ENCODE measurements at places on chromosomes 7 and 10.

GRCh38 chr10:1425879-1426278, 311.4 kb downstream of the ADARB2 start:
- no peak for DNase-seq

GRCh38 chr10:127577376-127578258, 28.5 kb downstream of the NPS start:
- DNase-seq: peak; percentile 63

DNA sequence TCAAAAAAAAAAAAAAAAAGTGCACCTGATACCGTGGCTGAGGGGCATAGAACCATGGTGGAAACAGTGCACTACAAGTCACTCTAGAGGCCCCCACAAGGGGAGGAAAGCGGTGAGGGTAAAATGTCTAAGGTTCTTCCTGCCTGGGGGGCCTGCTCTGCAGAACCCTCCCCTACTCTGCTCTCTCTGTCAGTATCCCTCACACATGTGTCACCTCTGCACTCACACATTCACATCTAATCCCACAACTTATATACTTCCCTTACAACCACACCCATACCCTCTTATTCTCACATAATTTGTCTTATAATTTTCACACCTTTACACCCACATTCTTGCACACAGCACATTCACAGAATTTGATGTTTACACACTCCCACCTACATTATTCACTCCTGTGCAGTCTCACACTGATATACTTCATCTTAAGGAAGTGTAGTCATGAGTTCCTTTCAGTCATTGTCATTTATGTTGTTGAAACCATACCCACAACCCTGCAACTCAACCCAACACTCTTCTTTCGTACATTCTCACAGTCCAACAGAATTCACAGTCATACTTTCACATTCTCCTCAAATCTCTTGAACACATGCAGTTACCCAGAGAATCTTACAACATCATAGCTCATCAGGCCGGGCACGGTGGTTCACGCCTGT, 68.0 kb upstream of the PAX2 start:
- no peak for DNase-seq

- peak; percentile 39 for DNase-seq
These were observed 798 bp downstream of the PPIF start for GRCh38 chr10:79347894-79348639.

GRCh38 chr7:69880840-69881239, 282.6 kb downstream of the AUTS2 start:
- DNase-seq: no peak

- DNase-seq: no peak
These were observed 43.5 kb downstream of the IDE start for GRCh38 chr10:92530421-92530820.

DNA sequence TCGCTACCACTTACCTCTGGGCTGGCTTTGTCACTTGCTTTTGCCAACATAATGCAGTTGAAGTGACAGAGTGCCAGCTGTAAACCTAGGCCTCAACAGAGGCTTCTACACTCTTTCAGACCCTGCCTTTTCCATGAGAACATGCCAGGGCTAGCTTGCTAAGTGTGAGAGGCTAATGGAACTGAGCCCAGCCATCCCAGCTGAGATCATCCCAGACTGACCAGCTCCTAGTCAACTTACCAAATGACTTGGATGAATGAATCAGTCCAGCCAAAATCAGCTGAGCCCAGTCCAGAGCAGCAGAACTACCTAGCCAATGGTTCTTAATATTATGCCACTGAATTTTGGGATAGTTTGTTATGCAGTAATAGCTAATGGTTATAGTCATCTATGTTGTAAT, 34.7 kb upstream of the MKLN1 start:
- DNase-seq: no peak

DNA sequence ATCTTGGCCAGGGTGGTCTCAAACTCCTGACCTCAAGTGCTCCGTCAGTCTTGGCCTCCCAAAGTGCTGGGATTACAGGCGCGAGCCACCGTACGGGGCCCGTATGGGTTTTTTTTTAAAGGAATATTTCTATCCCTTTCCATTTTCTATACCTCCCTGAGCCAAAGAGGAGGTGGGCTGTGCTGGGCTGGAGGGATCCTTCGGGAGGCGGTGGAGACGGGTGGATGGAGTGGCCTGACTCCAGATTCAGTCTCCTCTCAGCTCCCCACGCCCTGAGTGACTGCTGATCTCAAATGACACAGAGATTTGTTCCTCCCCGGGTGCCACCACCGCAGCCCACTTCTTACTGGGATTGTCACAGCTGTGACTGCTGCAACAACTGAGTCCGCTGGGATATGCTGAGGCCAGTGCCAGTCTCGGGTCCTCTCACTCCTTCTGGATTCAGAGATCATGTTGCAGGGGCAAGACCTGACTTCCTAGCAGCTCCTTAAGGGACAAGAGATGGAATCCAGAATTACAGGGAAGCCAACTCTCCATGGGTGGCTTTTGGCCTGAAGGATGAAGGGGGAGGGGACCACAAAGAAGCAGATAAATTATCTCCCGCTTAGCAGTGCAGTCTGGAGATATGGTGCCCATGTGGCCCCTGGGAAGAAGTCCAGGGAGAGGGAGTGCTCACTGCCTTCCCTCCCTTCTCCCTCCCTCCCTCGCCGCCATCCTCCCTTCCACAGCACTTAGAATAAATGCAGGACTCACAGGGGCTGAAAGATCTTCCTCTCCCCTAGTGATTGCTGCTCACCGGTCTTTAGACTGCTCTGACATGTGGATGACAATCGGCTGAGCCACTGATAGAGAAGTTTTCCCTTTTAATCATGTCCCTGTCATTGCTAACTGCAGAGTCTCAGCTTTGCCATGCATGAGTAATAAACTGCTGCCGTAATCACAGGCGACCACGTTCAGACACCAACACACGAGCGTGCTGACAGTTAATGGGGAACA, 14.3 kb downstream of the GALNT17 start:
- DNase-seq: no peak

All from hippocampal formation (tissue), 2 donors.